Stimulated activated CD8-positive, alpha-beta memory T cell treated with anti-CD3 and anti-CD28 coated beads, Interleukin-15, amount 100 ng/mL, for 24 hours (primary cell): ENCODE measurements at places on chromosomes 4 and X.

DNA sequence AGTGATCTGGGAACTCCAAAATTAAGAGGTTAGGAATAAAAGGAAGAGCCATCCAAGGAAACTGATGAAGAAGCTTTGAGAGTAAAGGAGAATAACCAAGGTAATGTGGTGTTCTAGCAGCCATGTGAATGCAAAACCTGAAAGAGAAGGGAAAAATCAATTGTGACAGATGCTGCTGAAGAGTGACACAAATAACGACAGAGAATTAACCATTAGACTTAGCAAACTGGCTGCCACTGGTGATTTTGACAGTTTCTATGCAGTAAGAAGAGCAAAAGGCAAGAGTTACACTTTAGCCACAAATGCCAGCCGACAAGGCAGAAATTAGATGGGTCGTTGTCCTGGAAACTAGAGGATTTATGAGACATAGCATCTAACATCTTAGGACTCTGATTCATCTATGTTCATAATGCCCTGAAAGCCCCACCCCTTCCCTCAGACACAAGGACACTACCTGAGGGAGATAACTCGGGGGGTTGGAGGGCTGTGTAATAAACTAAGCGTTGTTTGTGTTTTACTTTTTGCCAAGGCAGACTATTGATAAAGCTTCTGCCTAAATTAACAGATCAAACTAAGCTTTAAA lies 13.0 kb upstream of the TMEM144 start:
- no peak for DNase-seq

GRCh38 chr4:151329217-151330007 lies 4.0 kb upstream of the SH3D19 start:
- no peak for DNase-seq

GRCh38 chr4:120517966-120518365 lies 404.6 kb downstream of the PRDM5 start:
- no peak for DNase-seq

DNA sequence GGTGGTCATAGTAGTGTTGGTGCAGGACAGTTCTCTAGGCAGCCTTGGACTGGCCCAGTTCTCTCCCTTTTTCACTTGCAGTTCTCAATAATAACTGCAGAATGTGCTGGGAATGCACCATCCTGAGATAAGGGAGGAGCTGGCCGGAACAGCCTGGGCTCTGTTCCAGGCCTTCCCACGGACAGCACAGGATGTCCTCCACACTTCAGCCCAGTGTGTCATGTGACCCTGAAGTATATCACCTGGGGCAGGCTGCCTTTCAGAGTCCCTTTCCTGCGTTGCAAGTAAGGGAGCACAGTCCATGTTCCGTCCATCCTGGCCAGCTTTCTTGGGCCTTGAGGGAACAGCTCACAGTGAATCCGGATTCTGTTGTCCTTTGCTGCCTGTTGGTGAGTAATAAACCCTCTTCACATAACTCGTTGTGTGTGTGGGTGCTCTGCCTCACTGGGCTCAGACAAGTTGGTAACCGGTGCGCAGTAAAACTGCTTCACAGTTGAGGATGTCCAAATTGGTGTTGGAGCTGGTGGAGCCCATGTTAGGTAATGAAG lies 32.3 kb upstream of the BBS12 start:
- DNase-seq = no peak

DNA sequence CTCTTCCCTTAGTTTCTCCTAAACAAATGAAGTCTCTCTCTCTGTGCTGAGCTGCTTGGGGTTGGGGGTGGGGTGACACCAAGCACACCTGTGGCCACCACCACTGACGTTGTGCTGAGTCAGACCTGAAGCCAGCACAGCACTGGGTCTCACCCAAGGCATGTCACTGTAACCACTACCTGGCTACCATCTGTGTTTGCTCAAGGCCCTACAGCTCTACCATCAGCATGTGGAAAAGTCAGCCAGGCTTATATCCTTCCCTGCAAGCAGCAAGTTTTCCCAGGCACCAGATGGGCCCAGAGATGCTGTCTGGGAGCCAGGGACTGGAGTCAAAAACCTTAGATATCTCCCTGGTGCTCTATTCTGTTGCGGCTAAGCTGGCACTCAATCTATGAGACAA lies 6.9 kb downstream of the CXCL10 start:
- DNase-seq = no peak

DNA sequence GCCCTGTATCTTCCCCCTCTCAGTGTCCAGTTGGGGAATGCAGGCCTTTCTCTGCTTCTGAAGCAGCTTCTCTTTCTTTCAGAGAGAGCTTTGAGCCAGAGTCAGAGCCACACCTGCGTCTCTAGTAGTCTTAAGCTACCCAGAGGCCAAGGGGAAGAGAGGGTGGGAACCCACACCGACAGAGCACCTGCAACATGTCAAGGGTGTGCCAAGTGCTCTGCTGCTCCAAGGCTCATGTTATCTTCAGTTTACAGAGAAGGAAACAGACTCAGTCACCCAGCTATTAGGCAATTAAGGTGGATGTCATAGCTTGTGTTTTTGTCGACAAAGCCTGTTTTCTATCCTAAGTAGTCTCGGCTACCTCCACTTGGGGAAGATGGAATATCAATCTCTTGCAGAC lies 22.7 kb upstream of the RNF212 start:
- no peak for DNase-seq

DNA sequence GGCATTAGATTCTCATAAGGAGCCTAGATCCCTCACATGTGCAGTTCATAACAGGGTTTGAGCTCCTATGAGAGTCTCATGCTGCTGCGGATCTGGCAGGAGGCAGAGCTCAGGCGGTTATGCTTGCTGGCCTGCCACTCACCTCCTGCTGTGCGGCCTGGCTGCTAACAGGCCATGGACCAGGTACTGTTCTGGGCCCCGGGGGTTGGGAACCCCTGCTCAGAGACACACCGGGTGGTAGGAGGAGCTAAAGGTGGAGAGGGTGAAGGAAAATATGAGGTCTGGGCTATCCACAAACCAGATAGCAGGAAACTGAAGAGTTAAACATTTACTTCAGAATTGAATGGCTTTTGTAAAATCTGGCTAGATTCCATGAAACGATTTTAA lies 5.9 kb upstream of the F11 start:
- DNase-seq = no peak

- no peak for DNase-seq
Observed at GRCh38 chr4:175772170-175772705, 39.8 kb downstream of the GPM6A start.

DNA sequence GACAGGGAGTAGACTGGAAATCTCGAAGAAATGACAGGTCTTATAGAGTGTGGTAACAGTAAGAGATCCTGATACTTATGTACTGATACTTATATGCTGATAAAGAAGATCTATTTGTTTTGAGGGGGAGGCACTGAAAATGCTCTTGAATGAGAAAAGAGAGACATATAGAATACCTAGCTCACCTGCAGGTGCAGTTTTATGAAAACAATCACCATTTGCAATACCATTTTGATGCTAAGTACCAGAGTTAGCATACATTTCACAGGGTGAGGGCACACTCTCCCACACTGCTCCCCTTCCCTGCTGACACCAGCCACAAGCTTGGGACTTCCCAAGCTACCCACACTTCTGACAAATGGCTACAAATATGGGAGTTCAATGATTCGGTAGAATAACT lies 1490.1 kb upstream of the IGFBP7 start:
- DNase-seq = no peak

GRCh38 chr4:2797545-2798305 lies 4.8 kb downstream of the SH3BP2 start:
- no peak for DNase-seq

GRCh38 chr4:158535130-158535614 lies 13.5 kb downstream of the RXFP1 start:
- DNase-seq = no peak

GRCh38 chr4:142549726-142550463 lies 296.2 kb downstream of the INPP4B start:
- no peak for DNase-seq

GRCh38 chr4:122855353-122855890 lies 28.8 kb downstream of the FGF2 start:
- no peak for DNase-seq

DNA sequence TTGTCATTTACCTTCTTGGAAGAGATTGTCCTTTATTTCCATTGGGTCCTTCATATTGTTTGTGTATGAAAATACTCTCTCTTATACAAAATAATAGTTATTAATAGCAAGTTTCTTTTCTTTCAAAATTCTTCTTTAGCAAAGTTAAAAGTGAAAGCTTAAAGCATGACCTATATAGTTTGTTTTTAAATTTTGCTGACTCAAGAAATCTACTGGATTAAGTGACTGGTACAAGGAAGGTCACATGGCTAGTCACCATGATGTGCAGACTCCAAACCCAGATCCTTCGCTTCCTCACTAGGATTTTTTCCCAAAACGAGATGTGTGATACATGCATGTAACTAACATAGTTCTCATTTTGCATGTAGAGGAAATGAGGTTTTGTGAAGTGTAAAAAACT lies 322.7 kb downstream of the FRMPD4 start:
- DNase-seq = no peak

DNA sequence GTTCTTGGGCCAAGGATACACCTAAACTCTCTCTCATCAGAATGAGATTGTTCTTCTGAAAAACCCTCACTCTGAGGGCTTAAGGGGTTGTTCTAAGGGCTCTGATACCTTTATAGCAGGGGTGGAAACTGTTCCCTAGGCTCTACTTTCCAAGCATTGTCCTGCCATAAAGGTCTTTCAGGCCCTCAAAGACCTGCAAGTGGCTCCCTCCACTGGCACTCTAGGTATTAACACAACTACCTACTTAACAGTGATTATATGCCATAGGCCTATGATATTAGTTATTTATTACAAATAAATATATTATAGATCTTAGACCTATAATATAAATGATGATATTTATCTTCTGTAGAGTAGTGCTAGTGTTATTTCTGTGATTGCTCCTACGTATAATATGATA lies 473.7 kb upstream of the RPS6KA3 start:
- no peak for DNase-seq

DNA sequence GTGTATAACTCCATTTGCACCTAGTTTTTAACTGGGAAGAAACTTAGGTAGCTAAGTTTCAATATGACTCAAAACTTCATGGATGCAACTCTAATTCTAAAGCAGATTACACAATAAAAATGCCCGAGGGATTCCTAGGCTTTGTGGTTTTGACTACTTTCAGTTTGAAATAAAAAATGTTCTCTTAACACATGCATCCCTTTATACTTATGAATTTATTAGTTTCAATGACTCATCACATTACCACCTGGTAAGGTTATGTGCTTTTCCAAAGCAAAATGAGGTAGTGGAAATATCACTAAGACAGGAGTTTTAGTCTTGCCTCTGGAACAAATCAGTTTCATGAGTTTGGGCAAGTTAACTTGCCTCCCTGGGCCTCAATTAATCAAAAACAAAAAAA lies 125.5 kb downstream of the OPHN1 start:
- no peak for DNase-seq

- no peak for DNase-seq
Observed at GRCh38 chrX:134406356-134407064, 53.5 kb upstream of the HPRT1 start.

GRCh38 chrX:56519642-56520041 lies 43.8 kb upstream of the UBQLN2 start:
- DNase-seq = no peak

GRCh38 chr4:81605271-81605670 lies 133.6 kb upstream of the RASGEF1B start:
- no peak for DNase-seq

DNA sequence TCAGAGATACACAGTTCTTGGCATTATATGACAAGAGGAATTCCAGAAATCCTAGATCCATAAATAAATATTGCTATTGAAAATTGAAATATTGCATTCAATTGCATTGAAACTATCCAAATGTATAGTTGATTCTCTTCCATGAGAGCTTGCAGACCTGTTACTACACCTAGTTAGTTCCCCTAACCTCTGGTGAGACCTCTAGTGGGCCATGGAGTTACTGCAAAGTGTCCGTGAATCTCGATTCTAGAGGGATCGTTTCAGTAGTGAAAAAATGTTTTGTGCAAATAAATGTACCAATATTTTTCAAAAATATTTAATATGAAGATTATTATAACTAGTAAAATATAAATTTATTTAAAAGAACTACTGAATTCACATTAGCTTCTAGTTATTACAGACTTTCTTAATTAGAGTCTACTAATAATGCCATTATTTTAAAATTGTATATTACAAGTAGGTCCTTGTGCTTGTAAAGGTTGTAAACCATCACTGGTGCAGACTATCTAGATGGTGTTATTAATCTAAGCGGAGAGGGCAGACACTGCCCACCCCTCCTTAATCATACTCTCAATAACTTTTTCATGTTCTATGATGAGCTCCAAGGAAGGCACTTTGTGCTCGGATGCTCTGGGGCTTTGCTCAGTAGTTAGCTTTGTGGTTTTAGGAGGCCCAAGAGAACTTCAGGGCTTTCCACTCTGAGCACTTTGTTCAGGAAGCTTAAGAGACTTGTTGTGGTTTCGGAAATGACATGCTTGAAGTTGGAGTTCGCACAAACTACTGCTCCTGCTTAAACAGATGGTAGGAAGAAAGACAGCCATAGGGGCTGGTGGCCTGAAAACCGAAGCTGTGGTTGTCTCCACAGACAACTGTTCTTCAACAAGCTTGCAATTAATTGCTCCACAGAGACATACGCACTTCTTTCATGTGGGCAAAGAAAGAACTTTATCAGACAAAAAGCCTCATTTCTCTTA lies 42.8 kb downstream of the IL21 start:
- no peak for DNase-seq

DNA sequence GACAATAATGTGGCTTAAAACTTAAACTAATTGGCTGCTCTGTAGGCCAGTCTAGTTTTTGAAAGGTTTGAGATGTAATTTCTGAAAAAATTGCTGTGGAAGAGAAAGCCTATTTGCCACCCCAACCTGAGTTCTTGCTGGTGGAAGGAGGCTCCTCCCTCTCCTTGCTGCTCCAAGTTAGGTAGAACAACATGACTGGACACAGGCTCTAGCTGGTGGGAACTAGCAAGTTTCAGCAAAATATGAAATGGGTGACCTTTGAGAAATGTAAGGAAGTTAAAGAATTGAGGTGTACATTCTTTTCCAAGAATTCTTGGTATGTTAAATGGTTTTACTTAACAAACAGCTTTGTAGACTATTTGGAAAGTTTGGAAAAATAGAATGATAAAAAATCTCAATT lies 8.0 kb downstream of the RPL34 start:
- DNase-seq = no peak

GRCh38 chrX:40872351-40872750 lies 137.0 kb upstream of the MED14 start:
- DNase-seq = no peak

- DNase-seq = no peak
Observed at GRCh38 chr4:146852360-146852759, 93.3 kb downstream of the TTC29 start.
